ENCODE measurements at places on chromosomes 16 and 17.

DNA sequence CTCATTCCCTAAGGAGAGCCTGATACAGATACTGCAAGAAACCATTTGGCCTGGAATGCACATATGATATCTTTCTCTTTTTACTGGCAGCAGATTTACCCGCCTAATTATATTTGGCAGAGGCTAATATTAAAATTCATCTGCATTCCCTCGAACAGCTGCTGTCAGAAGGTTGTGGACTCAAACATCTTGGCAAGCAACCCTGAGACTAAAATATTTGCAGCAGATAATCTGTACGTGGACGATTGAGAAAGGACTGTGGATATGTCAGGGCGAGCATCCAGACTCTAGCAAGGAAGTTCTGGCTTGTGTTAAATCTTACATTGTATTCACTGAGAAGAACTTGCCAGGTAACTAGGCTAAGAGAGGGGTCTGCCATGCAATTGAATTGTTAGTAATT is 65.2 kb downstream of the SNX20 start:
- DNase-seq, result no peak

DNA sequence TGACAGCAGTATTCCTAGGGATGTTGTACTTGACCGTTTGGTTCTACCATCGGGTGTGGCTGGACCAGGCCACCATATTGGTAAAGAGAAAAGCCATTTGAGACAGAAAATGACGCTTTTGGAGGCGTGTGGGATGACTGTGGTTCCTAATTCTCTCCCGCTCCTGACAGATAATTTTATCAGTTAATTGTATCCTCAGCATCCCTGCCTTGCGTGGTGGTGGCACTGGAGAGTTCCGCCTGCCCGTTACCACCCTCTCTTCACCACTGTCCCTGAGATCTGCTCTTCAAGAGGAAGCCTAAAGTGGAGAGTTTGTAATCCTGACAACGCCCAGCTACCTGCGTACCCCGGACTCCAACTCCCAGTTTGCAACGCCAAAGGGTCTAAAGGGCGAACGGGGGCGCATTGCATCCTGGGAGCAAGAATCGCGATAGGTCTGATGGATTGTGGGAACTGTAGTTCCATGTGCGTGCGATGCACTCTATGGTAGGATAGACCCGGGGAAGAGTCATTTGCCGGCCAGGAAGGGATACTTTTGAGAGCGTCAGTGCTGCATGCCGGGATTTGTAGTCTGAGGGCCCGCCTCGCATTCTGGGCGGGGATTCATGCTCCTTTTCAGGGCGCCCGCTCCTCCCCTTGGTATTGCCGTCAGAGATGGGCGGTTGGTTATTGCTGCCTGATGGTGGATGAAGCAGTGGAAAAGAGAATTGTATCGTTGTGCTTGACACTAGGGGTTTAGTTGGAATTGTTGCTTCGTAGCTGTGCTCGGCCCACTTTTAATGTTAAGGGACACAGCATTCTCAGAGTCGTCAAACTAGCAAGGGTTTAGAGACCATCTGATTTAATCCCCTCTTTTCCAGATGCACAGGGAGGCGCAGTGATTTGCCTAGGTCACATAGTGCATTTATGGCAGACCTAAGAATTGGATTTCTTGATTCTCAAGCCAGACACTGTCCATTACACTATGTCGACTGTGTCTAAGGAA is 965 bp upstream of the PHF12 start:
- peak; percentile 93 for DNase-seq

DNA sequence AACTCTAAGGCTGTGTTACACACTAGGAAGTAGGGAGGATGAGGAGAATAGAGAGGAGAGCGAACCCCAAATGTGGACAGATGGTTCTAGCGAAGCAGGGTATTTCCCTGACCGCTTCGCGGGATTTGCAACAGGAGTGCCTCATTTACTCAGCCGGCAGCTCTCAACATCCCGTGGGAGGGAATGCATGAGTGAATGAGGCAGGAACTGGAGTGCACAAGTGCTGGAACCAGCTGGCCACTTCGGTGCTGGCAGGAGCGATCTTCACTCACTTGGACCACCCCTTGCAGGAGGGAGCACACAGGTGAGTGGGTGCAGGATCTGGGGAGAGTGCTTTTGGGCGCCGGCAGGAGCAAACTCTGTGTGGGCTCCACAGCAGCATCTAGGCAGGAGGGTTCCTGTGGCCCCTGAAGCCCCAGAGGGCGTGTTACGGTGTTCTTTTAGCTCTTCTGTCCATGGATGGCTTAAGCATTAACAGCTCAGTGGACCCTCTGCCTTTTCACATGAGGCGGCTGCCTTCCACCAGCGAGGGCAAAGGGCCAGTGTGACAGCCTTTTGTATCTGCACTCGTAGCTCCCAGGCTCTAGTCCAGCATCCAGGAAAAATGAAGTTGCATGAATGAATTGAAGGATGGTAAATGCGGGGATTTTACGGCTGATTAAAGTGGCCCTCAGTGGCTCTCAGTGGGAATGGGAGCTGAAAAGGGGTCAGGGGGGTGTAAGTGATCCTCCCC is 17.4 kb upstream of the ZNHIT3 start:
- no peak for DNase-seq

DNA sequence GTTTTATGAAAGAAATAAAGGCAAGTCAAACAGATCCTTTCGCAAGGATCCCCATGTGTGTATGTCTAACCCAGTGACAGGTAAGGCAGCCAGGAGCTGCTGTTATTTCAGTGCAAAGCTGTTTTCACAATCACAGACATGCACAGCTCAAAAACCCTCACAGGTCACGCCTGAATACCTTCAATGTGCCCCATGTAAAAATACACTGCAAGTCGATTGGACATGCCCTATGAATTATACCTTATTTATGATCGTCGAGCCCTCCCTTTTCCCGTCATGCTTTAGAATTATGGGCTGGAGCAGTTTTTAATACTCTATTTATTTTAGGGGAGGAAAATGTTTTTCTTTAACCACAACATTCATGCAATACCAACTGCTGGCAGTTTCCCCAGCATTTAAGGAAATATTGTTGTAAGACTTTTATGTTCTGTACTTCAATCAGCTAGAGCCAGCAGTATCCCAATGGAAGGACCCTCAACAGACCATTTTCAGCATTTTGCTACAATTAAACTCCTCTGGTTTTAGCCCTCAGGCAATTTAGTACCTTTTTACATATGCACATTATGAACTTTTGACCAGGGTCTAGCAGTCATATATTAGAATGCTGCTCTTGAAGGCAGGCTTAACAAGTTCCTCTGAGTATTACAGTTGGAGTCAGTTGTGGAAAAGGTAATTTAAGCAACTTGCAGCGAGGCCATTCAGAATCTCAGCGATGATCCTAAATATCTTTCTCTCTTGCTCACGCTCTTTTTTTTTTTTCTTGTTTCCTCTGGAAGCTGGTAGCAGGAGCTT is 362.2 kb downstream of the WWOX start:
- no peak for DNase-seq

DNA sequence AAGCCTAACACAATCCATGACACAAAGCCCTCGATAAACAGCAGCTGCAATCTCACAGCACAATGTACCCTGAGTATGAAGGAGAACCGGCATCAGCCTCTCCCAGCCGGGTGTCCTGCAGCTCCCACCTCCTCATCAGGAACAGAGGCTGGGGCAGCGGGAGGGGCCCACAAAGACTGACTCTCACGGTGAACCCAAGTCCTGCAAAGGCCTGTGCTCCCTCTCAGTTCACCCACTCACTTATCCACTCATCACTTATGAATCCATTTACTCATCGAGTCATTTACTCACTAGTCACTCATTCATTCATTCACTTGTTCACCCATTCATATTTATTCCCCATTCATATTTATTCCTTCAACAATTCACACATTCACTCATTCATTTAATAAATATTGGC is 11.6 kb downstream of the ZNF423 start:
- DNase-seq, result no peak

DNA sequence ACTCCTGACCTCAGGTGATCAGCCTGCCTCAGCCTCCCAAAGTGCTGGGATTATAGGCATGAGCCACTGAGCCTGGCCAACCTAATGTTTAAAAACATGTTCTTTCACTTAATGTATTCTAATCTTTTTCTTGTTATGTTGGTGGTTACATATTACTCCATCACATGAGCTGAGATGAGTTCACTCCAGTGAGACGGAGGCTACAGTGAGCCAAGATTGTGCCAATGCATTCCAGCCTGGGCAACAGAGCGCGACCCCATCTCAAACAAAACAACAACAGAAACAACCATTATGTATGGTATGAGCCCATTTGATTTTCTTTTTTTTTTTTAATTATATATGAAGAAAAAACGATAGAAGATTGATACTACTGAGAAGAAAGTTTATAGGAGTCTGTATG is 39.6 kb downstream of the SLC39A11 start:
- no peak for DNase-seq

GRCh38 chr17:37512442-37513068 is 22.9 kb downstream of the DUSP14 start:
- DNase-seq, result no peak

DNA sequence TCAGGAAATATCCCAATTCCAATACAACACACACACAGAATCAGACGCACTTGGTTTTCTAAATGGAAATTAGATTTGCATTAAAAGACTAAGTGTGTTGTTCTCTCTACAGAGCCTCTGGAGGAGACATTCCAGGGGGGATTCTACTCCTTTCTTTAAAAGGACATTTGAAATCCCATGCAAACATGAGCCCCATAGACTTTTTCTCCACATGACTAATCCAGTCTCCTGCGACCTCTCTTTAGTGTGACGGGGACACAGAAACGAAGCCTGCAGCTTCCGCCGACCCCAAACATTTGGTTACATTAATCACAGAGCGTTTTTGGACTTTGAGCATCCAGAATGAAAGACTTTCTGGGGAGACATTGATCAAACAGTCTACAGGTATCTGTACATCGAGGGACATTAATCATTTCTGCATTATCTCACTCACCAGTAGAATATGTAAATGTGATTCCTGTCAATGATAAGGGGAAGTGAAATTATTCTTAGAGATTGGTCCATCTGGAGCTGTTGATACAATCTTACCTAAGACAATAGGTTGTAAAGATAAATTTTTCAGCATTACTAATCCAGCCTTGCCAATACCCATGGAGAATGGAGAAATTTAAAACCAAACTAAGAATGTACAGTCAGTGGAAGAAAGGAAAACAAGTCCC is 103.4 kb upstream of the IRX3 start:
- no peak for DNase-seq

DNA sequence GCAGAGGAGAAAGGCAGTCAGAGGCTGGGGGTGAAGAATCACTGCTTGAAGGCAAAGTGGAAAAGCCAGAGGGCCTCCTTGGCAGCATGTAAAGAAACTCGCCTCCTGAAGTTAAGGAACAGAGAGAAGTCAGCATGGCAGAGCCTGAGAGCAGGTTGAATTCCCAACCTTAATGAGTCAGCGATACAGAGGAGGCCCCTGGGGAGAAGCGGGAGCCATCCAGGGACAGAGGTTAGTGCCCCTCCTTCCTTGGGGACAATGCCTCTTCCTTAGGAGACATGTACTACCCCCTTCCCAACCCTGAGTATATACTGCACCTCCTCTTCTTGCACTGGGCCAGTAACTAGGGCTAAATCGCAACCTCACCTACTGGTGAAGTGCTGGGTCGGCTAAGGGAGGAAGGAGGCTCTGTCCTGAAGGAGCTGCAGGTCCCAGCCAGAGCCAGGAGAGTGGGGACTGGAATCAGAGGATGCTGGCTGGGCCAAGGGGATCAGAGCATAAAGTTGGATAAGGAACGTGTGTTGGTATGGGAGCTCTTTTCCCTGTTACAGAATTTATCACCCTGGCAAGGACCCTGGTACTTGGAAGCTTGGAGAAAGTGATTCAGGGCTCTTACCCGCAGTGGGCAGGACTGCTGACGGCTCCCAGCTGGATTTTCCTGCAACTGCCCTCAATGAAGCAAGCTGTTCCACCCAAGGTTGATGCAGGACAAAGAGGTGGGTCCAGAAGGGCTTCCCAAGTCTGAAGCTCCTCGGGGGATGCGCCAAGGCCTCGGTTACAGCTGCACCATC is 5.4 kb upstream of the AANAT start:
- no peak for DNase-seq

DNA sequence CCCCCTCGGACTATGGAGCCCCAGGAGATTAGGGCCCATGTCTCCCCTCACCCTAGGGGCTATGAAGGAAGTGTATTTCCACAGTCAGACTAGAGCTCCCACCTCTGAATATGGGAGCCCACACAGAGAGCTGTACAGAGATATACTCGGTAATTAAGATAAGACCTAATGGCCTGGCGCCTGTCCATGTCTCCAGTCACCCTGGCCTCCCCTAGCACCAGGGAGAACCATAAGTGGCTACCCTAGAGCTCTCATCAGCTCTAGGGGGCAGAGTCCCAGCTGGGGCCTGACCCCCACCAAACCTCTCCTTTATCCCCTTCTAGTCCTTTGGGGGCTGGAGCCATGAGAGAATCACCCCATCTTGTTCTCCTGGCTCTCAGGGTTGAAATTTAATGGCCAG is 2.4 kb downstream of the TMEM101 start:
- DNase-seq, result no peak

DNA sequence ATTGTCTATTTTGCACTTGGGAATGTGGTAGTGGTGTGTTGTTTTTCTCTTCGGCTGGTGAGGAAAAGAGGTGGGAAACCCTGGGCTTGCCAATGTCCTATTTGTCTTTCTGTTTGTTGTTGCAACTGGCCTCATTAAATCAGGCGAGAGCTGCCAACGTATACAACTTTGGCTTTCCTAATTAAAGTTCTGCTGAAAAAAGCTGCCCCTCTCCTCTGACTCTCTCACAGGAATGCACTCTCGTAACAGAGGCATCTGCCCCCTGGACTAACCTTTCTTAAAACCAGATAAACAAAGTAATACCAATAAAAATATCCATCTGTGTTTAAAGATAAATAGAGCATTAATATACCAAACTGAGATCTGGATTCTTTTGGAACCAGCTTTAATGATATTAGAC is 7.8 kb downstream of the CDRT15 start:
- no peak for DNase-seq

DNA sequence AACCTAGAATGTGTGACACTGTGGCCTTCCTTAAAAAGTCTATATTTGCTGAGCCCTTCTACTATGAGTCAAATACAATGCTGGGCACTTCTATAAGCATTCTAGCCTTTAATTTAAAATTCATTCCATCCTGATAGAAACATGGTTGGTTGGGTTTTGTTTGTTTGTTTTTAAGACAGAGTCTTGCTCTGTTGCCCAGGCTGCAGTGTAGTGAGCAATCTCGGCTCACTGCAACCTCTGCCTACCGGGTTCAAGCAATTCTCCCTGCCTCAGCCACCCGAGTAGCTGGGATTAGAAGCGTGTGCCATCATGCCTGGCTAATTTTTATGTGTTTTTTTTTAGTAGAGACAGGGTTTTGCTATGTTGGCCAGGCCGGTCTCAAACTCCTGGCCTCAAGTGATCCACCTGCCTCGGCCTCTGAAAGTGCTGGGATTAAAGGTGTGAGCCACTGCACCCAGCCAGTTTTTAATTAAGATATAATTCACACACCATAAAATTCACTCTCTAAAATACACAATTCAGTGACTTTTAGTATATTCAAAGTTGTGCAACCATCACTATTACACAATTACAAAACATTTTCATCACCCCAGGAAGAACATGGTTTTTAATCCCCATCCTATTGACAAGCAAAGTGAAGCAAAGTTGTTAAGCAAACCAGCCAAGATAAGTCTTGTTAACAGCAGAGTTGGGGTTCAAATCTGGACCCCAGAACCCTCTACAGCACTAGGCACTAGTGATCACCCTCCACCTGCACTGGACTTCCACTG is 42.8 kb downstream of the CMTM4 start:
- DNase-seq, result no peak

GRCh38 chr17:57875290-57876022 is 25.6 kb upstream of the MRPS23 start:
- no peak for DNase-seq

GRCh38 chr17:56948491-56948890 is 12.4 kb downstream of the COIL start:
- DNase-seq, result no peak

GRCh38 chr16:15573274-15573895 is 69.6 kb downstream of the MARF1 start:
- DNase-seq, result no peak
